ENCODE measurements at places on chromosomes 12 and 14. TPM values are rescaled to one million over a fixed set of nuclear protein-coding genes. Genes with fewer than 3 reads are reported as not detected.

The PLA2G1B gene
- not detected for total RNA-seq

DNA sequence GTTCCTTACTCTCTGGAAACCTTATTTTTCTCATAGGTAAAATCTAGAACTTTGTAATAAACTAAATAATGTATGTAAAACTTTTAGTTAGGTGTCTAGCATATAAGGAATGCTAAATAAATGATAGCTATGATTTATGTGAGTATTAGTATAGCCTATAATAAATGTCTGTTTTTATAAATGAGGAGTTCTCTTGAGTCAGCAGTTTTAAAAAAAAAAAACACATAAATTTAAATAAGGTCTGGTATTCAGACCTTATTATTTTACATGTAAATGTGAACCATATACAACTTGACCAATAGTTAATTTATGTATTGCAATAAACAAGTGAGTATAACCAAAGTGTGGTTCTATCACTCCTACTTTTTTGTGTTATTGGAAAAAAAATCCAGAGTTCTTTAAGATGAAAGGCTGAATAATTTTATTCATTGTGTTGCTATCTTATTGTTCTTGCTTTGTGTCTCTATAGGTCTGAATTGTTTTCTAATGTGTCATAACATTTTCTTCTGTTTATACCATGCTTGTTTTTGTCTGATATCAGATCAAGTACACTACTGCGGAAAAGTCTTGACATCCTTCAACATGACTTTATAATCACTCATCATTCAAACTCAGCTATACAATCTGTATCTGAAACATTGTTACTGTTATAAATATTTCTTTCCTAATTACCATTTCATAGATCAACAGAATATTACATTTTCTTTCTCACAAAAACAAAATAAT lies 115.7 kb downstream of the RASSF9 start:
- no peak for DNase-seq

The HSP90AA1 gene
- 668 TPM for total RNA-seq

DNA sequence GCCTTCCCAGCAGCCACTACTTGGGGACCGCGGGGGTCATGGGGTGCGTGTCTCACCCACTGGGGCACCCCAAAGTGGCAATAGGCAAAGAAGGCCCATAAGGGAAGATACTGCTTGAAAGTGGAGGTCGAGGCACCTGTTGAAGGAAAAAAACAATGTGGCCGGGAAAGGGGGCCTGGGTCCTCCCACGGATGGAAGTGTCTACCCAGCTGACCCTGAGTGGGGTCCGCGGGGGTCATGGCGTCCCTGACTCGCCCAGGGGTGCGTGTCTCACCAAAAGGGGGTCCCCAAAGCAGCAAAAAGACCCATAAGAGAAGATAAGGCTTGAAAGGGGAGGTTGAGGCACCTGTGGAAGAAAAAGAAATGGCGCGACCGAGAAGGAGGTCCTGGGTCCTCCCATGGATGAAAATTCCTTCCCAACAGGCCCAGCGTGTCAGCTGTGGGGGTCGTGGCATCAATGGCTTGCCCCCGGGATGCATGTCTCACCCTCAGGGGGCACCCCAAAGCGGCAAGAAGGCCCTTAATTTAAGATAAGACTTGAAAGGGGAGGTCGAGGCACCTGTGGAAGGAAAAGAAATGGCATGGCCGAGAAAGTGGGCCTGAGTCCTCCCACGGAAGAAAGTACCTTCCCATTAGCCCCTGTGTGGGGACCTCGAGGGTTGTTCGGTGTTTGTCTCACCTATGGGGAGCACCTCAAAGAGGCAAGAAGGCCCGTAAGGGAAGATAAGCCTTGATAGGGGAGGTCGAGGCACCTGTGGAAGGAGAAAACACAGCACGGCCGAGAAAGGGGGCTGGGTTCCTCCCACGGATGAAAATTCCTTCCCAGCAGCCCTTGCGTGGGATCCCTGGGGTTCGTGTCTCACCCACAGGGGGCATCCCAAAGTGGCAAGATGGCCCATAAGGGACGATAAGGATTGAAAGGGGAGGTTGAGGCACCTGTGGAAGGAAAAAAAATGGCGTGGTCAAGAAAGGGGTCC lies 266.0 kb downstream of the ALG10 start:
- DNase-seq: no peak
